ENCODE measurements at places on chromosomes 12 and 14.

- no peak for DNase-seq
These were observed 1.1 kb downstream of the ARHGAP5 start for GRCh38 chr14:32078023-32078857.

GRCh38 chr12:102757154-102757881 is 159.7 kb downstream of the PAH start:
- DNase-seq: no peak

- DNase-seq: no peak
These were observed 211.6 kb downstream of the DUSP6 start for GRCh38 chr12:89140602-89141238.

- DNase-seq: no peak
These were observed 28.6 kb upstream of the HSP90B1 start for GRCh38 chr12:103901518-103902173.

- no peak for DNase-seq
These were observed 15.0 kb downstream of the CSRP2 start for GRCh38 chr12:76863837-76864236.

GRCh38 chr12:8996682-8997405 is 7.5 kb downstream of the KLRG1 start:
- DNase-seq: no peak

DNA sequence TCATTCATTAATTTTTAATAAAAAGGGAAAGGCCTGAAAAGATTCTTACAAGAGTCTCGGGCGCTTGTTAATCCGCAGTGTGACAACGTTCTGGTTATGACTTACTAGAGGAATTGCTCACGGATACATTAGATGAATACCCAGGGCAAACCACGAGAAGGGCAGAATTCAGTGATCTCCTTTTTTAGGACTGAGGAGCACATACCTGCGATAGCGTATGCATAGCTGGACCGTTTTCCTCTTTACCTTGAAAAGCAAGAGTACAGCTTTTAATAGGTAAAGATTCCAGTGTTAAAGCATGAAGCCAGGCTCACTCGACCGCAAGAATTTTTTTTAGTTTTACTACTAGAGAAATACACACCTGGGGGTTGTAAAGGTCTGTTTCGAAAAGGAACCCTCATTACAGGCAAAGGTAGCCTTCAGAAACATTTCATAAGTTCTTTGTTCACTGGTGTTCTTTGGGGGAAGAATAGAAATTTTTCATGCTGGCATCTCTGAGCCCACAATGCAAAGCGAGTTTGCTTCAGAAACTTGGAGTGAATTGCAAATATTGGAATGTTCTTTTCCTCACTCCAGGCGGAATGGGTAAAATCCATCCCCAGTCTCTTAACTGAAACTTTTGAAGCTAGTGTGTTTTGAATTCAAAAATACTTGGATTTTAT is 953 bp downstream of the MAPK1IP1L start:
- no peak for DNase-seq

DNA sequence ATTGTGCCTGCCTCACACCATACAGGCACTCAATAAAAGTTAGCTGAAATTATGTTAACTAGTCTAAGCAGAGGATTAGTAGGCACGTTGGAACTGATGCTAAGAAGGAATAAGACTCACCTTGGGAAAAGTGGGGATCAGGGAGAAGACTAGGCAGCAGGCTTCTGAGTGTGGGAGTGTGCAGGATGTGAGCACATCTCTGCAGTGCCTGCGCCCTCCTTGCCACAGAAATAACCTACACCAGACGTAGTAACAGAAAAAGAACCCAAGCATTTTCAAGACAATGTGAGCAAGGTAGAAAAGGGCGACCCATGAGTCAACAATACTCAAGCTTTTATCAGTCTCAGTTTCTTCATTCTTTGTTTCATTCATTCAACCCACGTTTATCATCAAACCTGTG is 113.9 kb downstream of the CACNA1C start:
- DNase-seq: no peak

GRCh38 chr12:56864318-56864717 is 69.9 kb downstream of the SDR9C7 start:
- DNase-seq: no peak

DNA sequence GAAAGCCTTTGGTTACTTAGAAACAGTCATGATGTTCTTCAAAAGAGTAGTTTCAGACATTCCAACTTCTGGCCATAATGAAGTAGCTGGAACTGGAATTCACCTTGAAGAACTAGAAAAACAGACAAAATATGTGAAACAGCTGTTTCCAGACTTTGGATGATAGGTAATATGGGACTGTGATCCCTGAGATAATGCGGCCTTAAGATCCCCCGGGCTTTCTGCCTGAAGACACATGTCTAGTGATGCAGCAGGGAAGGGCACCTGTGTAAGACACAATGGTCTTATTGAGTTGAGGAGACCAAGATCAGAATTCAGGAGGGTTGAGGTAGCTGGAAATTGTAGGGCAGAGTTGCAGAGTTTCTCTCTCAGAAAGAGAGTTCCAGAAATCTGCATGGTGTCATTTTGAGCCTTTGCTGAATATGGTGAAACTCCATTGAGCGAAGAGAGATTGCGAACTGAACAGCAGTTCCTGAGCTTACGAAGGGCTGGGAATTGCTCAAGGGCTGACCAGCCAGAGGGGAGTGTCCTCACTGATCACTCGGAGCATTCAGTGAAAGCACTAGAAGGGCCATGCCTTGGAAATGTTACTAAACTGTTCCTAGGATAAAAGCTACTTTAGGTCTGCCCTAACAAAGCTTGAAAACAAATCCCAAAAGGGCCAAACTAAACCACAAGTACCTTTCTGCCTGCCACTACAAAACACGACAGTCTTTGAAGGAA is 41.7 kb upstream of the FRS2 start:
- DNase-seq: no peak

DNA sequence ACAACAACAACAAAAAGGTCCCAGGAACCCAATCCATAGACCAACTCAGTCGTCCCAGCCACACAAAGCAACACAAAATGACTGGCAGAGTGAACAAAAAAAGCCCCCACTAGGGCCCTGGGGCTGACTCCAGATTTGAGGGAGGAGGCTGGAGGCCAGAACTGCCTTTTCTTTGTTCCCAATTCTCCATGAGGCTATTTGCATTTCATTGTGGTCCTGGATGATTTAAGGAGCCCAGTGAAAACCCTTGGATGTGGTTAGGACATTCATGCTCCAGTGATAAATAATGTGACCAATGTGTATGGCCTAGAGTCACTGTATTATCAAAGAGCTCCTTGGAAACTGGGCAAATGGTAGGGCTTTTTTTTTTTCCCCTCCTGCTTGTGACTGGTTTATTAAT is 192.9 kb downstream of the NUAK1 start:
- DNase-seq: no peak

GRCh38 chr14:67952786-67953185 is 133.2 kb downstream of the RAD51B start:
- DNase-seq: no peak

GRCh38 chr14:64444140-64444539 is 21.2 kb upstream of the AKAP5 start:
- DNase-seq: no peak

- no peak for DNase-seq
These were observed 14.1 kb downstream of the DRAM1 start for GRCh38 chr12:101891462-101891971.

- no peak for DNase-seq
These were observed 9.6 kb upstream of the BIN2 start for GRCh38 chr12:51333536-51333935.

GRCh38 chr12:104517880-104518279 is 61.1 kb downstream of the CHST11 start:
- DNase-seq: no peak

GRCh38 chr12:121248622-121249021 is 38.7 kb downstream of the P2RX4 start:
- no peak for DNase-seq

DNA sequence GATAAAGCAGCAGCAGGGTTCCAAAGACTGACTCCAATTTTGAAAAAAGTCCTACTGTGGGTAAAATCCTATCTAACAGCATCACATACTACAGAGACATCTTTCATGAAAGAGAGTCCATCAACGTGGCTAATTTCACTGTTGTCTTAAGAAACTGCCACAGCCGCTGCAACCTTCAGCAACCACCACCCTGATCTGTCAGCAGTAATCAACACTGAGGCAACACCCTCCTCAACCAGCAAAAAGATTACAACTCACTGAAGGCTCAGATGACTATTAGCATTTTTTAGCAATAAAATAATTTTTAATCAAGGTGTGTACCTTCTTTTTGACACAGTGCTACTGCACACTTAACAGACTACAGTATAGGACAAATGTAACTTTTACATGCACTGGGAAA is 6.6 kb downstream of the CAPRIN2 start:
- DNase-seq: no peak

- peak; percentile 83 for DNase-seq
These were observed 2.1 kb upstream of the ARID2 start for GRCh38 chr12:45727301-45727979.

- no peak for DNase-seq
These were observed 26.2 kb downstream of the VSX2 start for GRCh38 chr14:74265301-74265965.

- no peak for DNase-seq
These were observed 1.6 kb downstream of the BEGAIN start for GRCh38 chr14:100585448-100586152.

DNA sequence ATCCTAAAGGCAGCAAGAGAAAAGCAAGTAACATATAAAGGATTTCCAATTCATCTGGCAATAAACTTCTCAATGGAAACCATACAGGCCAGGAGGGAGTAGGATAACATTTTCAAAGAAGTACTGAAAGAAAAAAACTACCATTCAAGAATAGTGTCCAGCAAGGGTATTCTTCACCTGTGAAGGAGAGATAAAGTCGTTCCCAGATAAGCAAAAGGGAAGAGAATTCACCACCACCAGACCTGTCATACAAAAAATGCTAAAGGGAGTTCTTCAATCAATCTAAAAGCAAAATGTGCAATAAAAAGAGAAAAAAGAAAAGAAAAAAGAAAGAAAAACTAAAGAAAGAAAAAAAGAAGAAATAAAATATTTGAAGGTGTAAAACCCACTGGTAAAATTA is 228.9 kb upstream of the AMIGO2 start:
- no peak for DNase-seq

DNA sequence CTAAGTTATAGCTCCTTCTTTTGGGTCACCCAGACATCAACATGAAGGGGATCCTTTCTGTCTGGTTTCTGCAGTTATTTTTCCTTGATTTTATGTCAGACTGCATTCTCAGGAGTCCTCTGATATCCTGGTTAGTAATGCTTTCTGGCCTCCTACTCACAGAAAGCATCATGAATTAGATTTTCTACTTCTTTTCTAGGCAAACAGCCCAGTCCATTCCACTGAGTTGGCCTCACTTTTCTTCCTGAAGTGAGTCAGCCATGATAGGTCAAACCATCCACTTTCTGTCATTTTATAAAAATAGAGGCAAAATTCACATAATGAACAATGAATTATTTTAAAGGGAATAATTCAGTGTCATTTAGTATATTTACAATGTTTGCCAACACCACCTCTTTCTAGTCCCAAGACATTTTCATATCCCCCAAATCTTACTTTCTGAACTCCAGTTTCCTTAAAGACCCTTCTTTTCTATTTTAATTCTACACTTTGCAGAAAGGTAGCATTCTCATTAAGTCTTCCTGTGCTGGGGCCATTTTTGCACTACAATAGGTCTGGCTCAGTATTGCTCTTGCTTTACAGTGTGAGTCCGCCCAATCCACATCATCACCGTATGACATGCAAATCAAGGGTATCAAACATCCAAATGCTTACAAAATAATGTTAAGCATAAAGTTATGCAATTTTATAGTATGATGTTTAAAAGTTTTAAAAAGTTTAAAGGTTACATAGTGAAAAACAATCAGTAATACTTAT is 95.1 kb downstream of the UNC79 start:
- no peak for DNase-seq

DNA sequence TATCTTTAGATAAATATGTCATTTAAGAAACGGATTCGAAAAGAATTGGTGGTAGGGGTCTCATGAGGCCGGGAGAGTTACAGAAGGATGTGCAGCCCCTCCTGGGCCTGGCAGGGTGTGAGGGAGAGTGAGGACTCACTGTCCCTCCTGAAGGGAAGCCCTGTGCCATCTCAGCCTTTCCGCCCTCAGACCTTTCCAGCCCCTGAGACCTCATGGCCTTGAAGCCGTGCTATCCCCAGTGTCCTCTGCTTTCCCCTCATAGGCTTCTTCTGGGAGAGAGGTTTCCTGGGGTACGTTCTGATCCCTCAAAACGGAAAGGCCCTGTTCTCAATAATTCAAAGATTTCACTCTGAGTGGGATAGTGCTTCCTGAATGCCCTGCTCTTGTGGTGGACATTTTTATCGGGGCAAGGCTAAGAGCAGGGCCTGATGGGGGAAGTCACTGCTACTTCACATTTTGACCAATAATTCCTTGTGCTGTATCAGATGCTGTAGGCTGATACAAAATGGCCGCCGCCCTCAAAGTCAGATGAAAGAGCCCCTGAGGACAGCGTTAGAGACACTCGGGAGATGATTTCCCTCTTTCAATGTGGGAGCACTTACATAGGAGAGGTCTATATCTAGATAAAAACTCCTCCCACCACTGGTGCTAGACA is 1.3 kb downstream of the CD4 start:
- no peak for DNase-seq

GRCh38 chr14:74500417-74501134 is 7.0 kb downstream of the ISCA2 start:
- no peak for DNase-seq

DNA sequence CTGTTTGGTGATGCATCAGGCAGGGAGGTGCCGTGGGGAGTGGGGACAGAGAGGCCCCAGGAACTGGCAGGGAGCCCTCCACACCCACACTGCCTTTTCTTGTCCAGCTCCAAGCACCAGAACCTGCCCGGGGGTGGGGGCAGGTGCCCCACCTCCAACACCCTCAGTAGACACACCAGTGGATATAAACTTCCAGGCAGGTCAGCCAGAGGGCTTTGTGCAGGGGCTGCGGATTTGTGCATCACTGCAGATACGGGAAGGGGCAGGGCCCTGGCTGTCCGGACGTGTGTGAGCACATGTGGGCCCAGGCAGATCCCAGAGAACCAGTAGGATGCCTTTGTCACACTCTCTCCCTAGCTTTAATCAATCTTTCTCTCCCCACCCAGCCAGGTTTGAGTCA is 1.3 kb upstream of the TGM1 start:
- DNase-seq: no peak

DNA sequence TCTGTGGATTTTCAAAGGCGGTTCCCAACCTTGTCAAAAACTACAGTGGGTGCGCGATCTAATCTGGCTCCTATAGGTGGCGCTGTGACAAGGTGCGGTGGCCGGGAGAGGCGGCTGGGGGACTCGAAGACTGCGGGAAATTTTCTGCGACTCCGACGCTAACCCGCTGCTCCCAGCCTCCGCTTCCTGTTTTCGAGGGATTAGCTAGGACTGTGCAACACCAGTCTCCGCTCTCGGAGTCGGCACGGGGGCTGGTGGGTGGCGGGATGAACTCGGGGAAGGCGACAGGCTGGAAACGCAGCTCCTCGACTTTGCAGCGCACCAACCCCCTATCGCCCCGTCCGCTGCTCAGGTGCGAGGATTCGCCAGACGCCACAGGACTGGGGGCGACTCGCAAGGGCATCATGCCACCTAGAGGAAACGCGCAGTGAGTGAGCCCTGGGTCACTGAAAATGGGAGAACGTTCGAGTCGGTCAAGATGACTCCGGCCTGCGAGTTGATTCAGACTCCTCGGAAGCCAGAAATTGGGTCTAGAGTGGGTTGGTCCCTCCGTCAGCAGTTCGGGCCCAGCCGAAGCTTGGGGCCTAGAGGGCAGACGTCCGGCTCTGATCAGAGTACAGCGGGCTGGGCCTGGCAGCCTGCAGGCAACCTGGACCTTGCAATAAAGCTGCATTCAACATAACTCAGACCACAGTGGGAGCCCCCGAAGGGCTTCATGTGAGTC is 5.5 kb upstream of the PAX9 start:
- DNase-seq: no peak

GRCh38 chr14:28061006-28061405 is 705.6 kb upstream of the FOXG1 start:
- no peak for DNase-seq
